ENCODE measurements at places on chromosomes 13 and 19.

DNA sequence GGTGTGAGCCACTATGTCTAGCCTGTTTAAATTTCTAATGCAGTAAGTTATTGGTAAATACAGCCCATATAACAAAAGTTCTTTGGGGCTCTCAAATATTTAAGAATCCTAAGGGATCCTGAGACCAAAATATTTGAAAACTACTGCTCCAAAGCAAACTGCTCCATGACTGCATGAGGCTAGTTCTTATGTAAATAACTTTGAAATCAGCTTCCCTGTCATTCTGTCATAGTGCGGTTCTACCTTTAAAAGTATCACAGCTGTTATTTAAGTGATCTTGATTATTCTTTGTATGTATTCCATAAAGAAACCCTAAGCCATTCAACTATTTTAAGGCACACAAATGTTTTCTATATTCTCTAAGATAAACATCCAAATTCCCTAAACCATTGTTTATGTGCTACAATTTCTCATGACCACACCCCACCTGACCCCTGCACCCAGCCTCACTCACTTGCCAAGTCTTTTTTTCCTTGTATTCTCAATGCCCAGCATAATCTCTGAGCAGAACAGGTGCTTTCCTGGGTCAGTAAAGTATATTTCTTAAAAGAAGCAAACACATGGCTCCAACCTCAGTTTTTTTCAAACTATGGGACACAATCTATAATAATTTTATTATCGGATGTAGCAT, 146.6 kb downstream of the RNF17 start:
- DNase-seq = no peak

DNA sequence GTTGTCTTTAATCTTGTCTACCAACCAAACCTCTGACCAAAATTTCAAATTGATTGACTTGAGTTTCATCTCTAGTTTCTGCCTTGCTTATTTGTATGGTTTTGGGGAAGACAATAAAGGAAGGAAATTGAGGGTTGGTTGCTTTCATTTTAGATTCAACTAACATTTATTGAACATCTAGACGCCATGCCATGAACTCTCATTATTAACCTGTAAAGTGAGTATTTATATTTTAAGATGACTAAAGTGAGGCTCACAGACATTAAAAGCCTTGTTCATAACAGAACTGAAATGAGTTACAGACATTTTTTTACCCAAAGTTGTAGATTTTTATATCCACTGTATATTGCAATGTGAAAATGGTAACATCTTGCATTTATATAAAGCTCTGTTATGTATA, 239.3 kb downstream of the LMO7 start:
- DNase-seq = no peak

GRCh38 chr13:71866335-71867130, 471 bp downstream of the DACH1 start:
- no peak for DNase-seq

DNA sequence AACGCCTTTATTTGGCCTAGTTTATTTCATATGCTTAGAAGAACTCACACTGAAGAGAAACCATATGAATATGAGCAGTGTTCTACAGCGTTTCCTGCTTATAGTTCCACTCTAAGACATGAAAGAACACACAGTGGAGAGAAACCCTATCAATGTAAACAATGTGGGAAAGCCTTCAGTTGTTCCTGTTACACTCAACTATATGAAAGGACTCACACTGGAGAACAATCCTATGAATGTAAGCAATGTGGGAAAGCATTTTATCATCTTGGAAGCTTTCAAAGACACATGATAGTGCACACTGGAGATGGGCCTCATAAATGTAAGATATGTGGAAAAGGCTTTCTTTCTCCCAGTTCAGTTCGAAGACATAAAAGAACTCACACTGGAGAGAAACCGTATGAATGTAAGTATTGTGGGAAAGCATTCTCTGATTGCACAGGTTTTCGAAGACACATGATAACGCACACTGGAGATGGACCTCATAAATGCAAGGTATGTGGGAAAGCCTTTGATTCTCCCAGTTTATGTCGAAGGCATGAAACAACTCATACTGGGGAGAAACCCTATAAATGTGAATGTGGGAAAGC, 13.7 kb downstream of the ZNF441 start:
- no peak for DNase-seq

GRCh38 chr13:41052441-41052840, 8.9 kb upstream of the WBP4 start:
- no peak for DNase-seq

DNA sequence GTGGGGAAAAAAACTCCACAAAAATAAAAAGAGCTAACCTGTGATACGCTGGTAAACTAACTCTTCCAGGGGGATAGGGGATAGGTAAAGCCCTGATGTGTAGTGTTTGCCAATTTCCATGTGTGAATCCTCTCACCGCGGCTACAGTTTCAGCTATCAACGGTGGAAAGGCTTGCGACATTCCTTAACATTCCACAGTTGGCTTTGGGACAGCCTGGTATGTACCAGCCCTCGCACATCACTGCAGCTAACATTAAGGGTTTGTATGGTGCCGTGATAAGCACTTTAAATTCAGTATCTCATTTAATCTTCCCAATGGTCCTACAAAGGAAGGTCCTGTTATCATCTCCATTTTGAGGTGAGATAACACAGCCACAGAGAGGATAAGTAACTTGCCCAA, 112.4 kb downstream of the KATNAL1 start:
- DNase-seq = no peak

DNA sequence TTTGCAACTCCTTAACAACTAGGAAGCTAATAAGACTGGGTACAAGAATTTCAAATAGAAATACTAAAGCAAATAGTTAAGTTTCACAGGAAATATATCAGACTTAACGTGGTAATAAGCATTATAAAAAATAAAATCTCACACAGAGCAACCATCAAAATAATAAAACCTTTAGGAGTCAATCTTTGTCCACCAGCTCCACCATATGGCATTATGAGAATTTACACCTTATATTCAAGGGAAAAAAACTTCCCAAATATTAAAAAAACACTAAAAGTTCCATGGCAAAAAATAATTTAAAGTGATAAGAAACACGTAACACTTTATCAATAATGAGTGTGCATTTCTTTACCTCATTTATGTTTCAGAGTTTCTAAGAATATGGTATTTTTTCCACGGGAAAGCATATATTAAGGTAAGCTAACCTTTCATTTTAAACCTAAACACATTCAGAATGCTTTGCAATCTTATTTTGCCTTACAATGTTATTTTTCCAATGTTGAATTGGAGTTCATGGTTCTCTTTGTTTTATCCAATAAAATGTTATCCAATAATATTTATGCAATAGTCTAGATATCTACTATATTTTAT, 423.2 kb upstream of the SGCG start:
- no peak for DNase-seq

DNA sequence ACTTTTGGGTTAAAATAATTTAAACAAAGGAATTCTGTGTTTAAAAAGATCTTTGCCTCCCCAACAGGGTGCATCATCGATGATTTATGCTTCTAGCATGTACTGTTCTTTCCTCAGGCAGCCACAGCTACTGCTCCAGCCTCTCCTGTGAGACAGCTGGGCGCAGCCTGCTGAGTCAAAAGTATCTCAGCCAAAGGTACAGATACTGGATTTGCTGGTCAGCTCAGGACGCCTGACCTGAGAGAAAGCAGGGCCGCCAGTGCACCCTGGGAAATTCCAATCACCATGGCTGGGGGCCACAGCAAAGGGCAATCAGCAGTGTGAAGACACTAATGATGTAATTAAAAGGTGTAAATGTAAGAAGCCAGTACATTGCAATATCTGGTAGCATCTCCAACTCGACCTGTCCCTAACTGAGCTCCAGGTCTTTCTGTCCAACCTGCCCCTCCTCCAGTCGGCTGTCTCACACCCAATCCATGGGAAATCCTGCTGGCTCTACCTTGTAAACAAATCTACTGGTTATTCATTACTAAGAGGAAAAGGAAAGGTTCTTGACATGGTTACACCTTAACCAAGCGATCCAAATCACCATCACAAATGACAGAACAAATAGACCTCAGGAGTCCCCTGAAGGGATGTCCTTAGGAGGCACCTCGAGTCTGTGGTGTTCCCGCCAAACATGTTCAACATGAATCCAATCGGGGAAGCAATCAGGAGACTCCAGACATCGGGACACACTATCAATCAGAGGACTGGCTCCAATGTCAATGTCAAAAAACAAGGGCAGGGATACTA, 7.3 kb downstream of the OPA3 start:
- peak; percentile 61 for DNase-seq

DNA sequence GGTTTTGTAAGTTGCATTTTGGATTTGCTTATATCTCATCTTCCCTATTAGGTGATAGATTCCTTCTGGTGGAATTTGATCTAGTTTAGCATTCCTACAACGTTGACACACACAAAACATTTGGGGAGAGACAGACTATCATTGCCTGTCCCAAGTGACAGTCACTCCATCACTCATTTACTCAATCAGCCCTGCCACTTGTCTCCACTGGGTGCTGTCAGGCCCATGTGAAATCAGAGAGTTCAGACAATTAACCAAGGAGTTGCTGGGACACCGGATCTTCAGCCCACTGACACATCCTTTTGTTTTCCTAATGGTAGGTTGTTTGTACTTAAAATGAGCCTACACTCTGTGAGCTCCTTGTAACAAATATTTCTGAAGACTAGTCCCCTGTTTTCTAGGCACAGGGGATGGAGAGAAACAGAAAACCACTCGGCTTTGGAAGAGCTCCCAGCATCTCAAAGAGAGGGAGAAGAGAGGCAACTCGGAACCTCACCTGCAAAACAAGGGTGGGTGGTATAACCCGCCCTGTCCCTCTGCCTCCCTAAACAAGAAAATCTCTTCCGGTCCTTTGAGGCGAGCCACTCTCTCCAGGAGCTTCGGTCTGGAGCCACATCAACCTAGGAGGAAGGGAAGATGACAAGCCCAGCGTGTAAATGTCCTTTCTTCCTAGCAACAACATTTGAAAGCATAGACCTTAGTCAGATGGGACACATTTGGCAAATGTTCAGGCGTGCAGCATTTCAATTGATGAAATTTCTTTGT, 440.9 kb upstream of the KLF12 start:
- DNase-seq = no peak

- no peak for DNase-seq
These were observed 24.3 kb downstream of the ARHGEF7 start for GRCh38 chr13:111139452-111139851.

- no peak for DNase-seq
These were observed 96.8 kb upstream of the CSNK1A1L start for GRCh38 chr13:37202264-37202663.

DNA sequence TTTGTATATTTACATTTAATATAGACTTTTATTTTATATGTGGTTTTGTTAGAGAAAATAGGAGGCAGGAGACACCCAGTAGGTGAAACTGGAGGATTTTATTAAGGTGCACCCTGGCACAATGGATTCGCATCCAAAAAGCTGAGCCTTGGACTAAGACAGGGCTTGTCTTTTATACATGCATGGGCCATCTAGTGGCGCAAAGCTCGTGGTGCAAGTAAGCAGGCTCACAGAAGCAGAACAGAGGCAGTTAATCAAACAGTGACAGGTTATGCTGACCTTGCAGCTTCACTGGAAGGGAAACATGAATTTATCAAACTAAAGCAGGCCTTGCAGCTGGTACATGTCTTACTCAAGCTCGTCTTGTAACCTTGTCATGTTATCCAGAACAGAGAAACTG, 58.8 kb upstream of the ZNF681 start:
- peak; percentile 20 for DNase-seq

- no peak for DNase-seq
These were observed 4.5 kb downstream of the CCNA1 start for GRCh38 chr13:36436811-36437210.

DNA sequence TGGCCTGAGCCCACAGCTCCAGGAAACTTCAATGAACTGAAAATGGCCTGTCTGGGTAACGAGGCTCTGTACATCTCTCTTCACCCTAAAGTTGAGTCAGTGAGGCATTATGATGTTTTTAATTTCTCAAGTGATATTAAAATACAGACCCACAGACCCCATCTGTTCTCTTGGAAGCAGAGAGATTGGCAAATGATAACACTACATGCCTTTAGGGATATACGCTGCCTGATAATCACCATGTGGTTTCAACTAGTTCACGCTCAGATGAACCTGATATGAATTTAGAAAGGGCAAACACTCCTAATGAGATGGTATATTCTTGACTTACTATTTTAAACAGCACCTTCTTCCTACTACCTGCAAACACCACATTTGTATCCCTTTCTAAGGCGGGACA, 127.5 kb downstream of the RFC3 start:
- DNase-seq = no peak

- no peak for DNase-seq
These were observed 498.0 kb downstream of the DIAPH3 start for GRCh38 chr13:59665732-59666131.

- no peak for DNase-seq
These were observed 90.2 kb downstream of the KCTD12 start for GRCh38 chr13:76795701-76796695.

DNA sequence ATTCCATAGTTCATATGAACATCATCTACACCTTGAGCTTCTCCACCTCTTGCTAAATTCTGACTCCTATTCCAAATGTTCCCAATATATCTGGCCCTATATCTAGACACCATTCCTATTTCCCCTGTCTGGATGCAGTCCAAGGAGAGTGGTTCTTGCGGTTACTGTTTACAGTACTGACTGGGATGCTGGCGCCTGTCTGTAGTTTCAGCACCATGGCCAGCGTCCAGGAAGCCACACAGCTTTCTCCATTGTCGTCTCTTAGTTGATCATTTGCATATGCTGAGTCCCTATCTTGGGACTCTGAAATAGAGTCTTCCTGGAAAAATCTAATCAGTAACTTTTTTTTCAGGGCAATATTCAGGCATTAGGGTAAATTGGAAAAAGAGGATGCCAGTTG, 14.9 kb downstream of the LAIR2 start:
- peak; percentile 67 for DNase-seq

DNA sequence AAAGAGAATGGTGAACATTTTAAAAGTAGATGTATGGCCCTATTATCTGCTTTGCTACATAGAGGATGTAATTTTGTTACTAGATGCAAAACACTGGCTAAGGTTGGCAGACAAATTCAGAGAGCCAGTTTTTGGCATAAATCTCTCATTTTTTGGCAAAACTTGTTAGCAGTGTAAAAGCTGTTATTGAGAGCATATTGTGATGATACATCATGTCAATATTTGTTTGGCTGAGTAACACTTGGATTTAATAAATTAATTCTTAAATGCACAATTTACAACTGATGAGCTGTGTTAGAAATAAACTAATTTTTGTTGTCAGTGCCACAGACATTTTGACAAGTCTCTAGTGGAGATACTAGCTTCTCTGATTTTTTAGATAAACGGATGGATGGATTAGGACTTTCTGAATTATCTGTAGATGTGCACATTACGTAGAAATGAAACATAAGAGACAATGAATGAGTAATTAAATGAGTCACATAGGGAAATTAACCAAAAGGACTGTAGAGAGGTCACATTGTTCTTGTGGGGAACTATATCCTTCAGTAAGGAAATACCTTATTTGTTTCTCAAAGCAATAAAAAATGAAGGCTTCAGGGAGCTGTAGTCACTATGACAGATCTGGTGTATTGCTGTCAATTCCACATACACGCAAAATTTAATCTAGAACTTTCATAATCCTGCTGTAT, 17.4 kb downstream of the UFM1 start:
- no peak for DNase-seq

GRCh38 chr19:54376610-54377285, 12.0 kb upstream of the LAIR1 start:
- DNase-seq = no peak

GRCh38 chr19:871446-872265, 12.2 kb downstream of the CFD start:
- no peak for DNase-seq

All from H54 (cell line).